Activated T-helper 9 cell treated with anti-CD3 and anti-CD28 coated beads, Interleukin-2, amount 50 U/mL, for 16 hours (primary cell): ENCODE measurements at places on chromosomes 3 and 15.

DNA sequence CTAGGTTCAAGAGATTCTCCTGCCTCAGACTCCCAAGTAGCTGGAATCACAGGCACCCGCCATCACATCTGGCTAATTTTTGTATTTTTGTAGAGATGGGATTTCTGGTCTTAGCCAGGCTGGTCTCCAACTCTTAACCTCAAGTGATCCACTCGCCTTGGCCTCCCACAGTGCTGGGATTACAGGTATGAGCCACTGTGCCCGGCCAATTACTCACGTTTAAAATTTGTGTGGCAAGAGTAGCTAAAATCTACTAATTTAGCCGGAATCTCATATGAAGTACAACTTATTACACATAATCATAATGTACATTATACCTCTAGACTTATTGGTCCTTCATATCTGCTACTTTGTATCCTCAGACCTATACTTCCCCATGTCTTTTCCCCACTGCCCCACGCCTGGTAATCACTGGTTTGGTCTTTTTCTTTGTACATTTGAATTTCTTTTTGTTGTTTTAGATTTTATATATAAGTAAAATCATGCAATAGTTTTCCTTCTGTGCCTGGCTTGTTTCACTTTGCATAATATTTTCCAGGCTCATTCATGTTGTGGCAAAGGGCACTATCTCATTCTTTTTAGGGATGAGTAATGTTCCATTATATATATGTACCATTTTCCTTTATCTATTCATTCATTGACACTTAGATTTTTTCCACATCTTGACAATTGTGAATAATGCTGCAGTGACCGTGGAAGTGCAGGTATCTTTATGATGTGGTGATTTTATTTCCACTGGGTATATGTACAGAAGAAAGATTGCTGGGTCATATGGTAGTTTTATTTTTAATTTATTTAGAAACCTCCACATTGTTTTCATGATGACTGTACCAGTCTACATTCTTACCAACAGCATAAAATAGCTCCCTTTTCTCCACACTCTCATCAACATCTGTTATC lies 605.0 kb upstream of the CBLB start:
- DNase-seq: no peak

DNA sequence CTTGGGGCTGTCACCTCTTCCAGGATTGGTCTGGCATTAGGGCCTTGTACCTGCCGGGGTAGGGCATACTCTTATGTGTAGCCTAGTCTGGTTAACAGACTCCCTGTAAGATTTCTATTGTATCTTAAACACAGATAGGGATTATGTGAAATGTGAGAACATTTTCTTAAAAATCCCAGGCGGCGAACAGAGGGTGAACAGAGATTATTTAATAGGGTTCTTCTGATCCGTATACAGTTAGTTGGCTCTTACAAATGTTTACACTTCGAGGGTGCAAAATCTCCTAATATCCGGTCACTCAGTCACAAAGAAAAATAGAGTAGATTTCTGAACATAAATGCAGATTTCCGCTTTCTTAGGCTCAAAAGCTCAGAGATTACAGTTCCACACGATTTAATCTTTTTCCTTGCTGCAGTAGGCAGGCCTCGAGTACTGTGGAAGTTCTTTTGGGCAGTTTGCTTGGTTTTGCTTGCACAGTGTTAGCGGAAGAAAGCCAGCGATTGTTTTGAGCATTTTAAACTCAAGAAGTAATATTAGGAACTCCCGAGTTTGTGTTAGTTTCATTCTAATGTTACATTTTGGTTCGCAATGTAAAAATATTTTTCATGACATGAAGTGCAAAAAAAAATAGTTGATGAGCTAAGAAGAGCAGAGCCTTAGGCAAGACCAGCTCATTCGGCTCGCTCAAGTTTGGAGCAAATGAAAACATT lies 993 bp downstream of the PLCL2 start:
- DNase-seq: no peak

- no peak for DNase-seq
These were observed 29.5 kb downstream of the SIAH2 start for GRCh38 chr3:150733373-150733935.

DNA sequence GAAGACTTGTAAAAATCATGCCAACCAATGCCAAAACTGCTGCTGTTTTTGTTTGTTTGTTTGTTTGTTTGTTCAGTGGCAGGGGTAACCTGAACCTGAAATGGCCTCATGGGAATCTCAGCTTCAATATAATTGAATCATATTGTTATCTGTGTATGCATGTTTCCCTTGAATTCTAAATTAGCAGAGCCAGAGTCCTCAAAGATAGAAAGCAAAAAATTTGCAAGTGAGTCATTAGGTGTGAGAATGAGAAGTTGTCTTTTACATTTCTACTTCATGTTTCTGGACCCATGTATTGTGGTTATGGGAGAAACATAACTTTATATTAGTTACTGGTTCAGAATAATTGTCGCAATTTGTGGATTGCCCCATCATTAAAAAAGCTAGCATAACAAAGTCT lies 249.2 kb downstream of the DOCK3 start:
- no peak for DNase-seq

- DNase-seq: no peak
These were observed 73.7 kb downstream of the ABHD5 start for GRCh38 chr3:43764471-43764870.

DNA sequence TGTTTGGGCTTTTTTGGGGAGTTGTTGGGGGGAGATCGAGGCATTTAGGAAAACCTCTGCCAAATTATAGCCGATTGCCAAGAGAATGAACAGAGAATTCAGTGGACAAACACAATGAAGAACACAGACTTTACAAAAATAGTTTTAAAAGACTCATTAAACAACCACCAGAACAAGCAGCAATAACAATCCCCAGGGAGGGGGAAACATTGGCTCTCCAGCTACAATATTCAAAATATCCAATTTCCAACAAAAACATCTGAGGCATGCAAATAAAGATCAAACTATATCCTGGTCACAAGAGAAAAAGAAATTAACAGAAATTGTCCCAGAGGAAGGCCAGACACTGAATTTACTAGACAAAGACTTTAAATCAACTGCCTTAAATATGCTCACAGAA lies 24.5 kb upstream of the ANKRD28 start:
- no peak for DNase-seq

DNA sequence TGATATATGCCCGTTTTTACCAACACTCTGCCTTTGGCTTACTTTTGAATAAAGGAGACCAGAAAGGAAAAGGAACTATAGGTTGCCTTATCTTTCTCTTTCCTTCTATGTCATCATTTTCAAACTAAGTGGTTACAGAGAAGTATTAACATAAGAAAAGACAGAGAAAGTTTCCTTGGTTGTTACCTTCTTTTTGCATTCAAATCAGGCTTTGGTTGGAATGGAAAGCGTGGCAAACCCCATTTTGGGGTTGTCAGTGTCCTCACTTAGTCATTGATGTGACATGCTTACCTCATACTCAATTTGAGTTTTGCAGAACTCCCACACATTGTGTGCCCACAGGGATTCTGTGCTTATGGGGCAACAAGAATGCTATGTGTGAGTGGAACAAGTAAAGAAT lies 3.7 kb upstream of the THRB start:
- DNase-seq: no peak

GRCh38 chr3:98761643-98762229 lies 1.4 kb upstream of the ST3GAL6 start:
- no peak for DNase-seq

- no peak for DNase-seq
These were observed 7.5 kb downstream of the ZNF148 start for GRCh38 chr3:125367403-125368230.

- DNase-seq: no peak
These were observed 43.4 kb downstream of the HLTF start for GRCh38 chr3:149042789-149043386.

- no peak for DNase-seq
These were observed 4.6 kb downstream of the FAM3D start for GRCh38 chr3:58661836-58662420.

GRCh38 chr3:123505820-123506219 lies 56.9 kb upstream of the ADCY5 start:
- DNase-seq: no peak

DNA sequence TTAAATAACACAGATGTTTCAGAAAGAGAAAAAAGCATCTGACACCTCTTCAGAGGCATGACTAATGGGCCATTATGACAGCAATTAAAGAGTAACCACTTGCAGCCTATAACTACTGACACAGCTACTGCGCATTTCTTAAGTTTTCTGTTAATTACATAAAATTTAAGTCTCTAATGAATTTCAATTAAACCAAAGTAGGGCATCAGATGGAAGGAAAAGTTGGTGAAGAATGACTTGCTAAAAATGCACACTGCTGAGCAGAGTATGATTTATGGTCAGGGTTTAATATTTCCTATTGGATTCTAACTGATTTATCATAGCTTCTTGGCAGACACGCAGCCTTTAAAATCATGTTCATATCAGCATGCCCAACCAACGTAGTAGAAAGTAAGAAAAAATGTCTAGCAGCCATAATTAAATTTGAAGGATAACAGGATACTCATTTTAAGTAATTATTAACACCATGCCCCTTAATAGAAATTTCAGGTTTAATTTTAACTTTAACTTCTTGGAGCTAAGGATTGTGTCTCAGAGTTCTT lies 140.0 kb downstream of the CBLB start:
- DNase-seq: no peak

DNA sequence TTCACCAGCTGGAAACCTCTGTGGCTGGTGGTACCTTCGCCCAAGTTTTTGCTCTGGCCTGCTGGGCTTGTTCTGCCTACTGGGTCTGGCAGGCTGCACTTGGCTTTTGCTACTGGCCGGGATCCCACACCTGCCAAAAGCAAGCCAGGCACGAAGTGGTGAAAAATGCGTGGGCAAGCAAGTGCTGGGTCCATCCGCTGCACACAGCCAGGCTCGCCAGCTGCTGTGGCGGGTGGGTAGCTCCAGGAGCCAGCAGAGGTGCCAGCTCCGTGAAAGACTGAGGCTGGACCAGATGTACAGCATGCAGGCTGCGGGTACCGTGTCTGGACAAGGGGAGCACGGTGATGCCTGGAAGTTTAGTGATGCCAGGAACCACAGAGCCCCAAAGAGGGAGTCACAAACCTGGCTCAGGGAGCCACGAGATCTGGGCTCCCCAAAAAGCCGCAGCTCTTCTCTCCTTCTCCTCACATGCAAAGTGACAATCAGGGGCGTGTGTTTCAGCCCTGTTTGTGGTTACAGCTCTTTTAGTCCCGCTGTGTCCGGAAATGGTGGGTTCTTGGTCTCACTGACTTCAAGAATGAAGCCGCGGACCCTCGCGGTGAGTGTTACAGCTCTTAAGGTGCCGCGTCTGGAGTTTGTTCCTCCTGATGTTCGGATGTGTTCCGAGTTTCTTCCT lies 1455.6 kb upstream of the GBE1 start:
- no peak for DNase-seq

DNA sequence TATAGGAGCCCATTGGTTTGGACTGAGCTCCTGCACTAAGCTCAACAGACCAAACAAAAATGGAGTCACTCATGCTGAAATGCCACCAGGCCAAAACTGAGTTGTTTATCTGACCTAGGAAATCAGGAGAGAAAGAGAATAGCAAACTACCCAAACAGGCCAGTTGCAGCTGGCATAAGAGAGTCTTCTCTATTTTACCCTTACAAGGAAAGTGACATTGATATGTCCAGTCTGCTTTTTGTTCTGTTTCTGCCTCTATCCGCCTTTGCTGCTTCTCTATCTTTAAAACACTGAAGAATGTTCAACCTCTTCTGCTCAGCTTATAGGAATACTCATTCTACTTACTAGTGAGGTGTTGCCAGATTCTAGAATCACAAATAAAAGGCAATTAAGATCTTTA lies 95.1 kb downstream of the ATP1B3 start:
- no peak for DNase-seq

- no peak for DNase-seq
These were observed 83.9 kb upstream of the CDAN1 start for GRCh38 chr15:42820811-42821210.

GRCh38 chr15:94247789-94248638 lies 16.7 kb downstream of the MCTP2 start:
- DNase-seq: no peak

DNA sequence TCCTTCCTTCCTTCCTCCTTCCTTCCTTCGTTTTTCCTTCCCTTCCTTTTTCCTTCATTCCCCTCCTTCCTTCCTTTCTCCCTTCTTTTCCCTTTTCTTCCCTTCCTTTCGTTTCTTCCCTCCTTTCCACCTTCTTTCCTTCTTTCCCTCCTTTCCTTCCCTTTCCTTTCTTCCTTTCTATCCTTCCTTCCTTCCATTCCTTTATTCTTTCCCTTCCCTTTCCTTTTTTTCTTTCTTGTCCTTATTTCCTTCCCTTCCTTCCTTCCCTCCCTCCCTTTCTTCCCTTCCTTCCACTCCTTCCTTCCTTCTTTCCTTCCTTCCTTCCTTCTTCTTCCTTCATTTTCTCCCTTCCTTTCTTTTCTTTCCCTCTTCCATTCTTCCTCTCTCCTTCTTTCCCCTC lies 394.6 kb downstream of the GABRB3 start:
- no peak for DNase-seq

DNA sequence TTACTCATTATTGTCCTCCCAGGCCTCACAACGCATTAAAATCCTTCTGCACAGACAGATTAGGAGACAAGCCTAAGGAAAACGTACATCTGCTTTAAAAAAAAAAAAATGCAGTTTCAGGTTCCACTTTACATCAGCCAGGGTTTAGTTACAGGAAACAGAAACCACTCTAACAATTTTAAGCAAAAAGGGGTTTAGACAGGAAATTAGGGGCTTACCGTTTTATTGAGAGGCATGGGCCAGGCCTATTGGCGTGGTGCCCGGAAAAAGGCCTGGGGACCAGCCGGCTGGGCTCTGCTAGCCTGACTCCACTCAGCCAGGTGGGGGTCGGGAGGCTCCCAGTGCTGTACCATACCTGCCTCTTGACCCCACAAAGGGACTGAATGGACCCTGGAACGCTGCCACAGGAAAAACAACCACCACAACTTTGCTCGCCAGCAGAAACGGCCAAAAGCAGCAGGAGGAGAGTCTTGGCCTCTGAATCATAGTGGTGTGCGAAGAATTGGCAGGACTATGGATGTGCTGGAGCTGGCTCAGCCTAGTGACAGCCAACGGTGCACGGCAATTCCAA lies 124.3 kb downstream of the CHSY1 start:
- peak; percentile 12 for DNase-seq

- no peak for DNase-seq
These were observed 131.3 kb upstream of the LRTM1 start for GRCh38 chr3:55059027-55059629.

- no peak for DNase-seq
These were observed at the start of gene KCNMB2 for GRCh38 chr3:178536211-178537079. TSS of gene KCNMB2 (plus strand) at chr3:178536436.

DNA sequence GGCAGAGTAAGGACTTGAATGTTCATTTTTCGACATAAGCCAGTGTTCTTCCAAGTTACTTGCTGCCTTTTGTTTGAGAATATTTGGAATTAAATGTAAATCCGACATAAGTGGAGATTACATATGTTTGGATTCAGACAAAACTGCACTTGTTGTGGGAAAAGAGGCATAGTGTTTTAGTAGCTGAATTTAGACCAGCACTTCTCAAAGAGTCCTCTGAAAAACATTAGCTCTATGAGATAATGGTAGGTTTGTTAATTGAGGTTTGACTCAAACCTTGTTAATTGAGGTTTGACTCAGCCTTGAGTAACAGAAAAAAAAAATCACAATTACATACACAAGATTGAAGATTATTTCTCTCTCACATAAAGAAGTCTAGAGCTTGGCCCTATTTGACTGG lies 132.5 kb downstream of the NSUN3 start:
- no peak for DNase-seq
